ENCODE measurements at places on chromosomes 13 and 19. TPM values are rescaled to one million over a fixed set of nuclear protein-coding genes. Genes with fewer than 3 reads are reported as not detected.

DNA sequence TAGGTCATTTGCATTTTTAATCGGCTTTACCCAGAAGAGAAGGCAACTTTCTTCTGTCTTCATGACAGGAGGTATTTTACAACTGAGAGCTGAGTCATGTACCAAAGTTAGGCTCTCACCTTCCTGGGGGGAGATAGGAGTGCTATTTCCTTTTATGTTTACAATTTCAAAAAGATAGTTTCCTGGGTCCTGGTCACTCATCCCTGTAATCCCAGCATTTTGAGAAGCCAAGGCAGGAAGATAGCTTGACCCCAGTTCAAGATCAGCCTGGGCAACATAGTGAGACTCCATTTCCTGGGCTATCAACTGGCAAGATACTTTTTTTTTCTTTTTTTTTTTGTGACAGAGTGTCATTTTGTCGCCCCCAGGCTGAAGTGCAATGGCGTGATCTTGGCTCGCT is 7.6 kb downstream of the LYPD3 start:
- DNase-seq = no peak

DNA sequence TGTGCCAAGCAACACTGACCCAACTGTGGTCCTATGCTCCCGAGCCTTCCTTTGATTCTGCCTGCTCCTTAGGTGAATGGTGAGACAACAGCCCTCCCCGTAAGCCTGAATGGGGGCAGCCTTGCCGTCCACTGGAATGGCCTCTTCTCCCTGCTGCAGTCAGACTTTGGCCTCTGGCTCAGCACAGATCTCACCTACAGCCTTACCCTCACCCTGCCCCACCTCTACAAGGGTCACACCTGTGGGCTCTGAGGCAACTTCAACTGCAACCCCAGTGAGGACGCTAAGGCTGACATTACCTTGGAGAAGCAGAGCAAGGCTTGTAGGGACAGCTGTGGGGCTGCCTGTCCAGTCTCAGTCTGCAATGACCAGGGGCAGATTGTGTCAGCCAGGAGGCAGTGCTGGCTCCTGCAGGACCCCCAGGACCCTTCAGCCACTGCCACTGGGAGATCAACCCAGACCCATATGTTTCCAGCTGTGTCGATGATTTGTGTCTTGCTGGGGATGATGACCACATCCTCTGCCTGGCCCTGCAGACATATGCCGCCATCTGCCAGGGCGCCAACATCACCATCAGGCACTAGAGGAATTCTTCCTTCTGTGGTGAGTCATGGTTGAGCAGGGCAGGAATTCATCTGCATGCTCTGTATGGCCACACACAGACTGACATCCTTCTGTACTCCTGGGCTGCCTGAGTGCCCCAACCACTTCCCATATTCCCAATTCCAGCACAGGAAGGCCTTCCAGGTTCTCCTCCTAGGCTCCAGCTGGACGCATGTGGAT is 27.3 kb upstream of the FXYD3 start:
- DNase-seq = peak; percentile 35

DNA sequence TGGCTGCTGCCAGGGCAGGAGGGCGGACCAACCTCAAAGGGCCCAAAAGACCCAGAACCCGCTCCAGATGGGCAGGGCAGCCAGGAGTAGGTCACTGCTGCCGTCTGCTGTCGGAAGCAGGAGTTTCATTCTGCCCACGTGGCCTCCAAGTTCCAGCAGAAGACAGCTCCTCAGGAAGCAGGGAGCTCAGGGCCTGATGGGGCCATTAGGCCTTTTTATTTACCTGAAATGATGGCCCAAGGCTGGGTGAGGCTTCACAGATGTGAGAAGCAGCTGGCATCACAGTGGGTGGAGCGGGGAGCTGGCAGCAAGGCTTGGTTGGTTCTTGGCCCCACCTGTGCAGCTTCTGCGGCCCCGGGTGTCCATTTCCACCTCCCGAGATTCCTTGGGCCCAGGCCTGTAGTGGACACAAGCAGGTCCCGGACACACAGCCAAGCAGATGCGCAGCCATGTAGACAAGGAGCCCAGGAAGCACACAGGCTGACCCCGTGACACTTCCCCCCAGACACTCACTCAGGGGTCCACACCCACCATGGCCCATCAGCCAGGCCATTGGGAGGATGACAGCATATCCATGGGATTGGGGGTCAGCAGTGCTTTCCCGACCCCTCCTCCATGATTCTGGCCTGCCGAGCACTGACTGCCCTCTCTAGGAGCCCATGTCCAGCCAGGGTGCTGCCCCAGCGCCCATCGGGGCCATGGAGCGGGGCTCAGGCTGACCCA is 26.4 kb downstream of the C13orf46 start:
- peak; percentile 55 for DNase-seq

DNA sequence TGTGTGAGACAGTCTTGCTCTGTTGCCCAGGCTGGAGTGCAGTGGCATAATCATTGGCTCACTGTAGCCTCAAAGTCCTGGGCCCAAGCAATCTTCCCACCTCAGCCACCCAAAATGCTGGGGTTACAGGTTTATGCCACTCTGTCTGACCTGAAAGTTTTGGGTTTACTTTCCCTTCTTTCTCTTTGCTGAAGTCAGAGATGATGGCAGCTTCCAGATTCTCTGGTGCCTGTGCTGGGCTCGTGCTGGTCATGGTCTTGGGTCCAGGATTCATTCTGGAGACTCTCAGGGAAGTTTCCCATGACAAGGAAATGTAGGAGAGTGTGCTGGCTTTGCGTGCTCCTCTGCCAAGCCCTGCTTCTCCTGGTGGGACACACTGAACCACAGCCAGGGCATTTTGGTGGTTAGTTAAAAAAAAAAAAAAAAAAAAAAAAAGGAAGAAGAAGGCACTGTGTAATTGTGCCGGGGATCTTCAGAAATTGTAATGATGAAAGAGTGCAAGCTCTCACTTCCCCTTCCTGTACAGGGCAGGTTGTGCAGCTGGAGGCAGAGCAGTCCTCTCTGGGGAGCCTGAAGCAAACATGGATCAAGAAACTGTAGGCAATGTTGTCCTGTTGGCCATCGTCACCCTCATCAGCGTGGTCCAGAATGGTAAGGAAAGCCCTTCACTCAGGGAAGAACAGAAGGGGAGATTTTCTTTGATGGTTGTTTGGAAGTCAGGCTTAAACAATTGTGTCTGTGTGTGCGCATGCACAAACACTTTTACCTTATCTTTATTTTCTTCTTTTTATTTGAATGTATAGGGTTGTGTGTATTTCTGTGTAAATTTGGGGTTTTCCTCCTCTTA is at the start of gene ALOX5AP:
TSS of gene ALOX5AP (plus strand) at position 519 of the 847 bp plus-strand sequence. CDS start at position 582, 63 bp downstream.
- DNase-seq = no peak

DNA sequence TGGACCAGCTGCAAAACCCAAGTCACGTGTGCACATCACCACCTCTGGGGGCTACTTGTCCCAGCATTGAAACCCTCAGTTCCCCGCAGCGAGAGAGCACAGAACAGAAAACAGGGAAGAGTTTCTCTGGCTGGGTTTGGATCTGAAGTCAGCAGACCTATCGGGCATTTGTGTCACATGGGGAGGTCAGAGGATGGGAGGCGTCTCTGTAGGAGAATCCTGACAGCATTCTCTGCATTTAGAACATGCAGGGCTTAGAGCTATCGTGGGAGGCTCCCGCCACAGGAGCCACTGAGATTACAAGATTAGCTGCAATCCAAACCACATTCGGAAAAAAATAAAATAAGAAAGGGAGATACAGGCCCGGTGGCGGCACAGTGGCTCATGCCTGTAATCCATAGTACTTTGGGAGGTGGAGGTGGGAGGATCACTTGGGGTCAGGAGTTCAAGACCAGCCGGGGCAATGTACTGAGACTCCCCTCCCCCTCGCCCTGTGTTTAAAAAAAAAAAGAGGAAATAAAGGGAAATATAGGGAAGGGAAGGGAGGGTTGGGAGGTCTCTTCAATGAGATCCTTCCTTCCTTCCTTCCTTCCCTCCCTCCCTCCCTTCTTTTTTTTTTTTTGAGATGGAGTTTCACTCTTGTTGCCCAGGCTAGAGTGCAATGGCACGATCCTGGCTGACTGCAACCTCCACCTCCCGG is 2.9 kb upstream of the TLE6 start:
- peak; percentile 62 for DNase-seq

CEACAM18 gene
- not detected for total RNA-seq

STAP2 gene
- 3.1 TPM for total RNA-seq

Data from SK-MEL-5 (cell line).